ENCODE measurements at places on chromosomes 12 and 14.

DNA sequence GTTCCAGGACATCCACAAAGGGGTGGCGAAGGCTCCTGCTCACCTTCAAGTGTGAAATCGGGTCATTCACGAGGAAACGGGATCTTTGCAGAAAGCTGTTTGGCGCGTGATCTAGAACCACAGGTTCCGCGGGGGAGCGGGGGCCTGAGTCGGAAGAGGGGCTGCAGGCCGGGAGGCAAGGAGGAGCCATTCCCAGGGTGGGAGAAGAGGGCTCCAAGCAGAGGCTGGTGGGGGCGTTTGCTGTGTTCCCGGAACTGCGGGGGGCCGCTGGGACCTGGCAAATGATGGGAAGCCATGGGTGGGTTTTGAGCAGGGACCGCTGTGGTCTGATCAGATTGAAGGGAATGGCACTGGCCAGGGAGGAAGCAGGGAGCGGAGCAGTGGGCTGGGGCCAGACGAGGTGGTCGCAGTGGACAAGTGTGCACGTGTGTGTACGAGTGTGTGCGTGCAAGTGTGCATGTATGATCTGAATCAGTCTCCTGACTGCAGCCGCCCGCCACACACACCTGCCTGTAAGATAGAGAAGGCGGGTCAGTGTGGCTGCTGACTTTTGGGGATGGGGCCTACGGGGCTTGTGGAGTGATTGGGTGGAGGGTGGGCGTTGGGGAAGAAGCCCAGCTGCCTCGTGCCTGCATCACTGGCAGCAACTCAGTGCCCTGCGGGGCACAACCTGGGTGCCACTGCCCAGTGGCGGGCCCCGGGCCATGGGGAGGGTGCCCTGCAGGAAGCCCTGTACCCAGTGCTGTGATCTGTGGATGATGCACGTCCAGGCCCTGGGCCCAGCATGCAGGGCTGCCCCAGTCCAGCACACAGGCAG, 141.9 kb downstream of the KIF26A start:
- DNase-seq: no peak

DNA sequence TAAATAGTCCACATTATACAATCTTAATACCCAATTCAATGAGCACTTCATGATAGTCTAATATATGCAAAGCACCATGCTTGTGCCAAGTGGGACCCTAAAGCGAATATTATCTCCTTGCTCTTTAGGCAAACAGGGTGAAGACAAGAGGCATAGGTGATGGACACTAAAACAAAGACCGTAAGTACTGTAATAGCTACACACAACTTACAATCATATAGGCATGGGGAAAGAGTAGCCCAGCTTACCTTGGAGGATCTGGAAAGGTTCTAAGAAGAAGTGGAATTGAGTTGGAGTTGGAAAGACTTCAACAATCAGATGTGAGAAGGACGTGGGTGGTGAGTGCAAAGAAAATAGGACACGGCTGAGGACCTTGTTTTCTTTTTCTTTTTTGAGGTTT, 19.1 kb upstream of the BCL2L14 start:
- DNase-seq: no peak

DNA sequence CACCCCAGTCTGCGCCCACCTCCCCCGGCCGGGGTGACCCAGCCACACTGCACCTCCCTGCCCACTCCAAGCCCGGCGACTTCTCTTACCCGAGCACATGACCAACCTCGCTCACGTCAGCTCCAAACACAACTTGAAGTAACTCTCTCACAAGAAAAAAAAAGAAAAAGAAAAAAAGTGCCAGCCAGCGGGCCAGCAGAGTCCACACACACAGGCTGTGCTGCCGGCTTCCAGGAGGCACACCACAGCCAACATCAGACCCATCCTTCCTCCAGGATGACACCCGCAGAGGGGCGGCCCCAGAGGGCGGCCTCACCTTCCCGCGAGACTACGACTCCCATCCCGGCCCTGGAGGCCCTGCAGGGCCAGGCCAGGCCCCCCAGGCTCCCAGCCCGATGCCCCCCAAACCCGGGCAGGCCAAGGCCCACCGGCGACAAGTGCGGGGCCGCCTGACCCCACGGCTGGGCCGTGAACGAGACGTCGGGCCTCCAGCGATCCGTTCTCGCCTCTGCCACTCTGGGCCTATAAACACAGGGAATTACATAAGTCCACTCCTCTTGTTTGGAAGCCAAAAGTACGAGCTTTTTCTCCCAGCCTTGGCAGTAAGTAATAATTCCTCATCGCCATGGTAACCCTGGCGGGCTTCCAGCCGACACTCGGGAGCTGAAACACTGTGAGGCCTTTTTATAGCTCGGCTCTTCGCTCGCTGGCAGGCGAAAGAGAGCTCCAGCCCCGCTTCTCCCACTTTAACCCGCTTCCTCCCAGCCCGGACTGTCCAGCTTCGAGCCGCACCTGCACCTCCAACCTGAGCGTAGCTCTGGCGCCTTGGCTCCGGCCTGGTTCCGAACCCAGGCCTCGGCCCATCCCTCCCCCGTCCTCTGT, 49.1 kb downstream of the NCOR2 start:
- peak; percentile 98 for DNase-seq

DNA sequence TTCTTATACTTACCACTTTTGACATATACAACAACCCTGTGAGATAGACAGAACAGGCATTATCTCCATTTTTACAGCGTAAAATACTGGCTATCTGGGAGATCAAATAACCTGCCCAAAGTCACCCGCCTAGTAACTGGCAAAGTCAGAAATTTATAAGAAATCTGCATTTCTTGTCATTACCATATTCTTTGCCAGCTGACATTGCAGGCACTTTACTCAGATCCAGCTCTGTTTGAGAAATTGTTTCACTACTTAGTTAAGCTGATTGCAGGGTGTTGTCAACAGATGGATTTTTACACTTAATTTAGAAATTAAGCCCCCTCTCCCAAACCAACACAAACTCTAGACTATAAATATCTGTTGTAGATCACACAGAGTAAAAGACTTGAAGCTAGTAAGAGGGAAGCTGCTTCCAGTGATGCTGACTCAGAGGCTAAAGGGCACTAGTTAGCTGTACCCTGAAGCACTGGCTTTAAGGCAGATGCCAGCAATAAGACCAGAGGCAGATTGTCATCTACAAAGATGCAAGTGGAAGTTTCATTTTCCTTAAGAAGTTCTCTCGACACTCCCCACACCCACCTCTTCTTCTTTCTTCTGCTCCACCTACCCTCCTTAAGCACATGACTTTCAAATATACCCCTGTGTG, 153.1 kb downstream of the ANO6 start:
- no peak for DNase-seq
